ENCODE measurements at places on chromosomes 3 and 15.

DNA sequence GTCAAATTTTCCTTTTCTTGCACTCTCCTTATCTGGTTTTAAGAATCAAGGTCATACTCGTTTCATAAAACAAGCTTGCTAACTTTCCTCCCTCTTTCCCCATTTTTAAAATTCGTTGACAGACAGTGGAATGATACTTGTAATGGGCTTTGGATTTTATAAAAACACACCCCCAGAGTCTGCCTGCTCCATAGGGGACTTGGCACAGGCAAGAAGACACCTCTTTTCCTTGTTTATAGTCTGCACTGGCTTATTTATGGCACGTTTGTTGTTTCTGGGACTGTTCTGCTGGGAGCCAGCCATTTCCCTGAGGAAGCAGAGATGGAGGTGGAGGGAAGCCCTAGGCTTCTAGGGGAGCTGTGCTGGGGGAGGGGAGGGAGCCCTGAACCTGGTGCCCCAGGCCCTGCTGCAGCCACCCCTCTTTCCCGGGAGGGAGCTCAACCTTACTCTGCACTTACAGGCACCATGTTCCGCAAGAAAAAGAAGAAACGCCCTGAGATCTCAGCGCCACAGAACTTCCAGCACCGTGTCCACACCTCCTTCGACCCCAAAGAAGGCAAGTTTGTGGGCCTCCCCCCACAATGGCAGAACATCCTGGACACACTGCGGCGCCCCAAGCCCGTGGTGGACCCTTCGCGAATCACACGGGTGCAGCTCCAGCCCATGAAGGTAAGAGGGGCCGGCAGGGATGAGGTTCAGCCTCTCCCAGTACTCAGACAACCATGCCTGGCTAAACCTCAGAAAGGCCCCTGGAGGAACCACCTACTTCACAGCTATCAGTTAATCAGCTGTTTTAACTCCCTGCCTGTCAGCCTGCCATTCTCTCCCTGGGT lies 18.3 kb downstream of the ANKRD63 start:
- DNase-seq, result no peak

DNA sequence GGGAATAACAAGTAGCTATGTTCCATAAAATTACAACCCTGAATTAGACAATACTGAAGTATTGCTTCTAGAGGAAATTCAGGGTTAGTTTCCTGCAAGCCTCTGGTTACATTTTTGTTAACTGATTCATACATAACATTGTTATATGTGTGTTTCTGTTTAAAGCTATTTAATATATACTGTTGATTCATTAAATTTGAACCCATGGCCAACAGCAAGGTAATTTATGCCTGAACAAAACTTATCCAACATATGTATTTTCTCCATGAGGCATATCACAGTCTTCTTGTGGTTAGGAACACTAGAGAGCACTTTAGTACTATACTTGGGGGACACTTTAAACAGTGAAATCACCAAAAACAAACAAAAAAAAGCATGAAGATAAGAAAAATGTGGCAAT lies 47.7 kb upstream of the PTX3 start:
- no peak for DNase-seq

DNA sequence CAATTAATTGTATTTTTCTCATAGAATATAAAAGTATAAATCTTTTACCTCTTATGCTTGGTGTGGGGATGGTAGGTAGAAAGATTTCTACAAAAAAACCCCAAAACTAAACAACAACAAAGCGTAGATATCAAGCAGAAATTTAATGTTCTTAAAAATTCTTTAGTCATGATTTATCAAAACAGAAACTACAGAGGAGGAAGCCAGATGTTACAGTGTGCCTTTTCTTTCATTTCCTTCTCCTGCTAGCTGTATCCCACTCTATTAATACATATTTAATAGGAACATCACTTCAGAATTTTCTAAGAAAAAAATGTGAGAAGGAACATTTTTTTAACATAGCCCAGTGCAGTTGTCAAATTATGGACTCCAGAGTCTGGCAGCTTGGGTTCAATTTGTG lies 420.6 kb downstream of the TUSC7 start:
- no peak for DNase-seq

GRCh38 chr3:124607163-124607562 lies 123.1 kb upstream of the UMPS start:
- DNase-seq, result no peak

GRCh38 chr3:15324379-15324808 lies 8.0 kb downstream of the SH3BP5 start:
- no peak for DNase-seq

GRCh38 chr3:14565868-14566588 lies 25.9 kb upstream of the GRIP2 start:
- DNase-seq, result no peak

DNA sequence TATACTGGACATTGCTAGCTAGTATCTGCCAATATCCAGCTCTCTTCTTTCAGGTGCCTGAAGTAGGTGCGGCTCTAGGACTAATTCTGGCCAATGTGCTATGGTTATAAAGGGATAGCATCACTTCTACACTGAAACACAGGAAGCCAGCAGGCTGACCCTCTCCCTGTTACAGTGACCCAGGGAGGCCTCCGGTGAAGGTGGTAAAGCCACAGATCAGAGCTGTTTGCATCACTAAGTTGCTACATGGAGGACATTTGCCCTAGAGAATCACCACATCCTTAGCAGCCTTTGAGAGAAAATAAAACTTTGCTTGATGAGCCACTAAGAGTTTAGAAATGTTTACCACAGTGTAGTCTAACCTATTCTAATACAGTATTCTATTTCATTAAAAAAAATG lies 161.4 kb downstream of the CHST2 start:
- no peak for DNase-seq

- DNase-seq, result peak; percentile 7
These were observed 27.3 kb upstream of the DMXL2 start for GRCh38 chr15:51649659-51650521.

DNA sequence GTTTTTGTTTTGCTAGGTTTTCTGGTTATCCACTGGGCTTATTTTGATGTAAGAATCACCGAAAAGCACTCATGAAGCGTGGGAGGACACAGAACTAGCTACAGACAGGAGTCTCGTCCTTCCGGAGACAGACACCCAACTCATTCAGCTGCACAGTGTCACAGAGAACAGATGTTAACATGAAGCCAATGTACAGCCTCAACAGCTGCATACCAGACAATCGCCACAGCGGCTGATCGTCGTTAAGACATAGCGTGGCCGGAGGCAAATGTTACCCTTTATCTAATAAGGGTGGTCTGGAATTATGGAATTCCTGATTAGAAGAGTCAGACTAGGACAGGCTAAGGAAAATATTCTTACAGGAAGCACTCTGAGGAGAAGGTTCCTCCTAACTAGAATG lies 1.1 kb upstream of the PYGO1 start:
- no peak for DNase-seq

GRCh38 chr3:177591379-177591778 lies 394.1 kb upstream of the TBL1XR1 start:
- no peak for DNase-seq

- DNase-seq, result no peak
These were observed 36.5 kb upstream of the DENND4A start for GRCh38 chr15:65828585-65828984.

GRCh38 chr15:44530653-44531052 lies 6.3 kb upstream of the EIF3J start:
- no peak for DNase-seq

GRCh38 chr15:76711351-76711827 lies 193.8 kb downstream of the SCAPER start:
- DNase-seq, result no peak

DNA sequence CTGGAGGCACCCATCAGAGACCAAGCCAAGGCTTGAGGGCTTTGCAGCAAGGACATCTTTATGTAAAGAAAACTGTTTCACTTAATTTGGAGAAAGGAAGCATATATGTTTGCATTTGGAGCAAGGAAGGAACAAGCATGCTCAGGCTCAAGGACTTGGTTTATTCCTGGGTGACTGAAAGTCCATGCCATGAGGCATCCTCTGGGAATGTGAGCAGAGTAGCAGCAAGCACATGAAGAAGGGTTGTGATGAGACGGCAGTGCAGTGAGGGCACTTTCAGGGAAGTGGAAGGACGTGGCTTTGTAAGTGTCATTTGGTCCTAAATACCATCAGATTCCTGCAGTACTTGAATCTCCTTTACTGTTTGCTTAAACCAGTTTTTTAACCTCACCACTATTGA lies 26.8 kb downstream of the POLG start:
- no peak for DNase-seq

- DNase-seq, result no peak
These were observed 231.3 kb downstream of the TP63 start for GRCh38 chr3:189862385-189862998.

DNA sequence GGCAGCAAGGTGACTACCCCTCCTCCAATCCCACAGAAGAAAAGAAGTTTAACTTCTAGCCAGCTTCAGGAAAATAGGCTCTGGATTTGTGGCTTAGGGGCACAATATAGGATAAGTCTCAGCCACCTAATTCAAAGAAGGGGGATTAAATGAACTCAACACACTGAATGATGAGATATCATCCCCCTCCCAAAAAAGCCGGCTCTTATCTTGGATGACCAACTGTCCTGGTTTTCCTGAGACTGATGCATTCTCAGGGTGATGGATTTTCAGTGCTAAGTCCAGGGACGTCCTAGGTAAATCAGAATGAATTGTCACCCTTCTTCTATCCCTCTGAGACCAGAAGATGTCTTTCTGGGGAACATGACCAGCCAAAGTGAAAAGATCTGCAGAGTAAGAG lies 487.0 kb upstream of the PROK2 start:
- DNase-seq, result no peak

DNA sequence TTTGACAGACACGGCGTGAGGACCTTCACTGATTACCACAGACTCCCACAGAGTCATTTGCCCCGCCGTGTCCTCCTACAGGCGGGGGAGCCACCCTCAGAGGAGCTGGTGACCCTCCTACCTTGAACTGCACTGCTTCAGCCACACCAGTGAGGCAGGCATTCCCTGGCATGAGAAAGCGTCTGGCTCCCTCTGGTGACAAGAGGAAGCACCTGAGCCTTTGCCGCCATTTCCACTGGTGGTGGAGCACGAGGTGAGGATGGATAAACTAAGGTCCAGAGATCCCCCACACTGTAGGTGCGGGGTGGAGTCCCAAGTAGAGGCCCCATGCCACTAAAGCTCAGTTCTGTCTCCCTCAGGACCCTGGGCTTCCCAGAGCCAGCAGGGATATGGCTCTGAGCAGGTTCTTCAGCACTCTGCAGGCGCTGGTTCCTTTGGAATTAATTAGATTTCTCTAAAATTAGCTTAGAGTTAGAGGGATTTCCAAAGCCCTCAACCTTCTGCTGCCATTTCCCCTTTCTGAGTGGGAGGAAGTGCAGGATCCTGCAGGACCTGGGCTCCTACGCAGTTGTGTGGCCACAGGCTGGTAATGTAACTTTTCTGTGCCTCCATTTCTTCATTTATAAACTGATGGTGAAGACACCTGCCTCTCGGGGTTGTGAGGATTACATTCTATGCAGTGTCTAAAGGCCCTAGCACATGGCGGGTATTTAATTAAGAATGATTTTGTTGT lies 224.0 kb downstream of the SLCO3A1 start:
- DNase-seq, result peak; percentile 31

DNA sequence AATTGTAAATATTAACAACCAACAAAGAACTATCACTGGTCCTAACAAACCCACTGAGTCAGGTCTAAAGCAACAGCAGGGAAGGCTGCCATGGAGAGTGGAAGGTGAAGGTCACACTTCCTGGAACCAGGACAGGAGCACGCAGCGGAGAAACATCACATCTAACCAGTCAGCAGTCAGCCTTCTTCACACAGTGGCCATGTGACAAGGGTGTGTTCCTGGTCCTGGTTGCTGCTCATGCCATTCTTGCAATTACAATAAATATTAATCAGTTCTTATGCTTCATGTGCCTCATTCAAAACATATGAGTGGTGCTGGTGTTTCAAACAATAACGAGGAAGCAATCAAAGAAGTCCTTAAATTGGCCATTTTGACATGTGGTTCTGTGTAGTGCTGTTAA lies 162.8 kb downstream of the ARRDC4 start:
- DNase-seq, result no peak

DNA sequence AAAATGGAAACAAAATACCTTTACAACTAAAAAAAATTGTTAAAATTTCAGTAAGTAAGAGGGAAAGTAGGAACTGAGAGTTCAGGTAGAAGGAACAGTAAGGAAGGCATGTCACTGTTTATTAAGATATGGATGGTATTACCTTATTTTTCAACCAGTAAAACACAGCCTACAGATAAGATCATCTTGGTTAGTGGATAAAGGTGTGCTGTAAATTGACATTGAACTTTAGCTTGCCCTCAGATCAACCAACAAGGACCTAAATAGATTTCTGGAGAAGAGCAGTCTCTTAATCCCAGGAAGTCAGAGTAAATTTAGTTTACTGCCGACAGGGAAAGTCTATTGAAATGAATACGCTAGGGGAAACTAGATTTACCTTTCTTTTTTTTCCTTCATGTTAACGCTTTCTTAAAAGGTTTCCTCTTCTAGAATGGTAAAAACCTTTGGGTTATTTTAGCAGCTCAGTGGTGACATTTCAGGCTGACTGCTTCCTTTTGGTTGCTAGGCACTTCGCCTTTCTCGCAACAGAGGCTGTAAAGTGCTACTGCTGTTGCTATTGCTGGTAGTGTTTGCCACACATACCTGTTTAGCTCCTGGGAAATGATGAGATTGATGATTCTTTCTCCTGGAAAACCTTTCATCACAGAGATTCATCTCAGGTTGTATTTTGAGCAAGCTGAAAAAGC lies 12.9 kb downstream of the DZIP3 start:
- peak; percentile 6 for DNase-seq

GRCh38 chr3:133956982-133957381 lies 61.3 kb upstream of the RAB6B start:
- no peak for DNase-seq

GRCh38 chr3:138051947-138052802 lies 42.2 kb downstream of the CLDN18 start:
- DNase-seq, result no peak

DNA sequence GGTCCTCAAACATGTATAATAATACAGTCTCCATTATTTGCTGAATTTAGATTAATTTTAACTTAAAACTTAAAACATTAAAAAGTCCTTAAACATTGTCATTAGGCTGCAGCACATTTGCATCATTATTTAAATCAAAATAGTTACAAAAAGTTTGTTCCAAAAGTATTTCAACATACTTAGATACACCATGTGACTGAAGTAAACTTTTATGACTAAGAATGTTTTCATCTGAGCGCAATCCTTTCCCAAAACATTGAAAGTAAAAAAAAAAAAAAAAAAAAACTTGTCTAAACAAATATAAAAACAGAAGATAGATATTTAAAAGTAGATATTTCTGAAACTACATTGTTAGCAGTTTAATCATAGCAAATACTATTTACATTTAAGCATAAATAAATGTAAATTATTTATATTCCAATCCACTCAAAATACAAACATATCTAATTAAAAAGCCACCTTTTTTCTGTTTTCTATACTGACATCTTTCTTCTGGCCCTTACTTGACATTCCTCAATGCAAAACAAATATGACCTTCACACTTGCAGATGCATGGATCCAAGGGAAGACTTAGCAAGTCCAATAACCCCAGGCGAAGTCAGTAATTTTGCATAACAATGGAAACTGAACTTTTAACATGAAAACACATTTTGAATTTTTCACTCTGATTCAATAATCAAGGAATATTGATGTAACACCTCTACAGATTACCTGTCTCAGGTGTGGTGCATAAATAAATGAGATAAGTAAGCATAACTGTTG lies 10.3 kb downstream of the FAM227B start:
- no peak for DNase-seq

All from stimulated activated CD8-positive, alpha-beta memory T cell treated with anti-CD3 and anti-CD28 coated beads, Interleukin-4, amount 100 ng/mL, for 1 hour (primary cell).